NCI-H1436 treated with DMSO at 0.1 percent for 48 hours (cell line): ENCODE measurements at places on chromosomes 11 and 22.

GRCh38 chr11:83054904-83055380, 16.8 kb downstream of the RAB30 start:
- DNase-seq, result no peak

DNA sequence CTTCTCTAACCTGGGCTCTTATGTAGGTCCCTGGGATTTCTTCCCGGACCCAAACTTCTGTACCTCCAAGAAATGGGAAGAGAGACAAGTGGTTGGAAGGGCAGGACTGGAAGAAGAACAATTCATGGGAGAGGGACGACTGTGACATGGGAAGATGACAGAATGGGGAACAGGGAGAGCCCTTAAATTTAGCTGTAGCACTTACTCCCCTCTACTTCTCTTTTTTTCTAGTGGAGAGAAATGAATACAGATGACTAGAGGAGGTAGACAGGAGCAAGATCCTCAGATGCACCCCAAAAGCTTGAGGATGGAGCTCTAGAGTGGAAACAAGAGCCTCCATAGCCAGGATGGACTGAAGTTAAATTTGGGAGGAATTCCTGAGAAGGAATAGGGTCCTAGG, 2.3 kb downstream of the RHOG start:
- DNase-seq, result no peak

DNA sequence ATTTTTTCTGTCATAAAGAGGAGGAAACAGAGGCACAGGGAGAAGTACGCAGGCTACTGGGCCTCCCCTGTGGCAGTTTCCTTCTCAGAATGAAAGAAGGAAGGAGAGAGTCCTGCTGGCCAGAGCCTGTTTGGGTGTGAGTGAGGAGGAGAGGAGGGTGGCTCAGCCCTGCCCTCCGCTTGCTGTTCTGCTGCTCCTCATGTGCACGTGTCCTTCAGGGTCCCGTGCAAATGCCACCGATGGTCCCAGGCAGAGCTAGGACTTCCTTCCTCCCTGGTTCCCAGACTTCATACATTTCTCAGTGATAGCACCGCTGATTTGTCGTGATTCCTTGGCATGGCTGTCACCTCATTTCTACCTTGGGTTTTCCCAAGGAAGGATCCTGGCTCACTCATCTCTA, 88.7 kb downstream of the PKNOX2 start:
- DNase-seq, result no peak

DNA sequence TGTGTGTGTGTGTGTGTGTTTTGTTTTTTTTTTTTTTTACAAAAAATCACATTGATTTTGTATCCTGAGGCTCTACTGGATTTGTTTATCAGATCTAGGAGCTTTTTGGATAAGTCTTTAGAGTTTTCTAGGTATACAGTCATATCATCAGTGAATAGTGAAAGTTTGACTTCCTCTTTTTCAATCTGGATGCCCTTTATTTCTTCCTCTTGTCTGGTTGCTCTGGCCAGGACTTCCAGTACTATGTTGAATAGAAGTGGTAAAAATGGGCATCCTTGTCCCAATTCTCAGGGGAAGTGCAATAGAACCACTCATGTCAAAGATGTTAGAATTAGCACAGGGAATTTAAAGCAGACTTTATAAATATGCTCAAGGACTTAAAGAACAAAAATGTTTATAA, 32.6 kb upstream of the PRDM11 start:
- no peak for DNase-seq

DNA sequence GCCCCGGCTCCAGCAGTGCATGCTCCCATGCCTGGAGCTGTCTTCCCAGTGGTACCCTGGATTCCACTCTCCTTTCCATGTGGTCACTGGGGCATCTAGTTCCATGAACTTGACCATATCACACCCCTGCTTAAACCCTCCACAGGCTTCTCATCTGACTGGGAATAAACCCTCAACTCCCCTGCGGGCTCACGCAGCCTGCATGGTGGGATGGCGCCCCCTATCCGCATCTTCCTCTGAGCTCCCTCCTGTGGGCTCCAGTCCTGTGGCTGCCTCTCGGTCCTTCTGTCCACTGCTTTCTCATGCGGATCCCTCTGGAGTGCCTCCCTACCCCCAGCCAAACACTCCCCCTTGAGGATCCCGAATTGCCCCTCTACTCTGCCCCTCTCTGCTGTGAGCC, 41.4 kb upstream of the TTLL12 start:
- no peak for DNase-seq

DNA sequence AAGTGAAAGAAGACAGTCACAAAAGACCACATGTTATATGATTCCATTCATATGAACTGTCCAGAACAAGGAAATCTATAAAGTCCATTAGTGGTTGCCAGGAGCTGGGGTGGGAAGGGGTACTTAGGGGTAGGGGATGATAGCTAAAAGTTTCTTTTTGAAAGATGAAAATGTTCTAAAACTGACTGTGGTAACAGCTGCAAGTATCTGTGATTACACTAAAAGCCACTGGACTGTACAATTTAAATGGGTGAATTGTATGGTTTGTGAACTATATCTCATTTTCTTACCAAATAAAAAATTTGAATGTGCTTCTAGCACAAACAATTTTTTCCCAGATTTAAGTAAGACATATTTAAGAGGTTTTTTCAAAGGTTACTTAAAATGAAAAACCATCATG, 22.1 kb downstream of the CHKA start:
- DNase-seq, result no peak

DNA sequence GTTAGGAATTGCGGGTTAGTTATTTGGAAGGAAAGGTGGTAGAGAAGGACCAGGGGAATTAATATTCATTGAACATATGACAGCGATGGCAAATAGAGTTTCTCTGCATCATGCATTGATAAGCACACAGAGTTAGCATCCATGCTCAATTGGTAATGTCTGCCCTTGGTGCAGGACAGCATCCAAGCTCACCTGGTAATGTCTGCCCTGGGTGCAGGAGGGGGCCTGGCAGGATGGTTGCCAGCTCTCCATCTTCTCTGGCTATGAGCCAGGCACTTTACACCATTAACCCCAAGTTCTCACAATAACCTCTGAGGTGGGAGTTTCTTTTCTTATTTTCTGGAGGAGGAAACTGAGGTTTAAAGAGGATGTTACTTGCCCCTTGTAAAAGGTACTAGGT, 50.4 kb upstream of the RBFOX2 start:
- no peak for DNase-seq

DNA sequence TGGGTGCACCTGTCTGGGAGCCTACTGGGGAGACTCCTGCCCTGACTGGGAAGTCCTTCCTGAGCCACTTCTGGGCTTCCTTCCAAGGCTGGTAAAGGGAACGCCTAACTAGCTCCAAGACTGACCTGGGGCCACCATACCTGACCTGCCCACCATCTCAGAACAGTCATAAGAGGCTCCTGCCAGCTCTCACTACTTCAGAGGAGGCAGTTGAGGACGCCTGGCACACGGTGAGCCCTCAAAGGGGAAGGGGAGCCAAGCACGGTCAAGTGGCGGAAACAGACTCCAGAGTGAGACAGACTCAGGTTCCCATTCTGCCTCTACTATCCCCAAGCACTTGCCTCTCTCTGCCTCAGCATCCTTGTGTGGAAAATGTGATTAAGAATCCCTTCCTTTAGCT, 7.6 kb downstream of the MCAT start:
- no peak for DNase-seq

- no peak for DNase-seq
Observed at GRCh38 chr11:121059605-121060004, 35.7 kb downstream of the TBCEL start.

DNA sequence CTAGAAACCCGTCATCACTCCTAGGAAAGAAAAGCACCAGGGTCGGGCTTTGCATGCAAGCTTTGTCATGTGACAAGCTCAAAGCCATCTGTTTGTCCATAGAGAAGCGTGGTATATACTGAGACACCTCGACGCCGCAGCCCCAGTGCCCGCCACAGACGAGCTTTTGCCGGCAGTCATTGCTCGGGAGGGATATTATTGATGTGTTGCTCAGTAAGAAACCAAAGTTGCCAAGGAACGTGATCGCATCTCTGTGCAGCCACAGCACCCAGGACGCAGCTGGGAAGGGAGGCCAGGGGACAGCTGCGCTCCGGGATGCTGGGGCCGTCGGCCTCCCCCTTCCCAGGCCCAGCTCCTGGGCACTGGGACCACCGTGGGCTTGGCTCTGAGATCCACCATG, 89.5 kb upstream of the KCNQ1OT1 start:
- no peak for DNase-seq

GRCh38 chr11:121841487-121842191, 274.4 kb downstream of the BLID start:
- DNase-seq, result no peak

- DNase-seq, result no peak
Observed at GRCh38 chr22:25348391-25348790, 129.0 kb downstream of the CRYBB2 start.

DNA sequence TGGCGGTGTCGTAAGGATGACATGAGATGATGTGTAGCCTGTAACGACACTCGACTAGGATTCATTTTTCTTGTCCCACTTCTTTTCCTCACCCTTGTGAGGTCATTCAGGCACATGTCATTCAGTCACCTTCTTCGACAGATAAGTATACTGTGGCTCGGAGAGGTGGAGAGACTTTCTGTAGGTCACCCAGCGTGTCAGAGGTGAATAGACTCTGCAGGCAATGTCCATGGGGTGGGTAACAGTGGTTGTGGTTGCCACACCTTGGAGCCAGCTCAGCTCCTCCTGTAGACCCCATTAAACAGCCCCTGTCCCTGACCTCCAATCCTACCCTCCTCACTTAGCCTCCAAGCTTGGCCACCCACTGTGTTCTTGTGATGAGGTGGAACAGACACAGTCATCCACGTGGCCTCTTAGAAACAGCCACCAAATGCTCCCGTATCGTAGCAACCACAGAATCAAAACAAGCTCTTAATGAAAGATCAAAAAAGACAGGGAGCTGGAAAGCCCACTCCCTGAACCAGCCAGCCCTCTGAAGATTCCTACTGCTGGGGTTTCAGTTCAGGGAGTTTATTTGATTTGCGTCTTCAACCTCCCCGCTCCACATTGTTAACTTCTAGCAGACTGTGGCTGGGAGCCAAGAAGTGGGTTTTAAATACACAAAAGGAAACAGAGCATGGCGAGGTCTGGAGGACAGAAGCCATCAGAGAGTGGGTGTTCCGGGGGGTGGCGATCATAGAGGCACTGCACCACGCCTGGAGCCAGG, 89.0 kb upstream of the GRK3 start:
- DNase-seq, result peak; percentile 38

DNA sequence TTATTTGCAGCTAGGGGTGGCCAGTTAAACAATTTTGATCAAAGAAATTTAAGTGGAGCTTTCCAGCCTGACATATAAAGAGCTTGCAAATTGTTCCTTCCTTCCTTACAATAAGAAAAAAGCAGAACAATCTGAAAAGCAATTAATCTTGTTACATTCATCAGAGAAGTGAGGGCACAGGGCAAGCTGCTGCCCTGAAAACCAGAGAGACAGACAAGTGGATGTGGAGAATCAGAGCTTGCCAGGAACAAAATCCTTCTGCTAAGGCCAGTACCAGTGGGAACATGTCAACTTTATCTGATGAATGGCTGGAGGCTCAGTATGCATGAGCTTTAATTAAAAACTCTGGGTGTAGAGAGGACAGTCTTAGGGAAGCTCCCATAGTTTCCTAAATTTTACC, 8.8 kb downstream of the CCDC179 start:
- DNase-seq, result no peak

DNA sequence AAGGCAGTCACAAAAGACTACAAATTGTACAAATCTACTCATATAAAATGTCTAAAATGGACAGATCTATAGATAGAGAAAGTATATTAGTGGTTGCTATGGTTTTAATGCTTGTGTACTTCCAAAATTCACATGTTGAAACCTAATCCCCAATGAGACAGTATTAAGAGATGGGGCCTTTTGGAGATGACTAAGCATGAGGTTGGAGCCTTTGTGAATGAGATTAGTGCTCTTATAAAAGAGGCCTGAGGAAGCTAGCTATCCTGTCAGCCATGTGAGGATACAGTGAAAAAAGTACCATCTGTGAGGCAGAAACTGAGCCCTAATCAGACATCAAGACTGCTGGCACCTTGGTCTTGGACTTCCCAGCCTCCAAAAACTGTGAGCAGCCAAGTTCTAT, 82.6 kb downstream of the CYP2R1 start:
- no peak for DNase-seq

DNA sequence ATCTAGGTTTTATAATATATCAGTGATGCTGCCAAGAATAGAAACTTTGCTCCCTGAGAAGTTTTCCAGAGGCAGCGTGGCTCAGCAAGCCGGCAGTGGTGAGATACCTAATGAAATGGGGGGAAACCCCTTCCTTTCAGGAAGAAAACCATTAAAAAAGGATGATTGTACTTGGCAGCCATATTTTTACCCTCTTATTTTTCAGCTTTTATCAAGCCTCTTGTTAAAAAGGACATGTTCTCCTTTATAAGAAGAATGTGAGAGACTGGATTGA, 9.0 kb upstream of the ME3 start:
- DNase-seq, result no peak

- no peak for DNase-seq
Observed at GRCh38 chr11:127733552-127733951, 733.0 kb upstream of the KIRREL3 start.

- DNase-seq, result no peak
Observed at GRCh38 chr11:73186886-73187285, 31.2 kb upstream of the P2RY2 start.

DNA sequence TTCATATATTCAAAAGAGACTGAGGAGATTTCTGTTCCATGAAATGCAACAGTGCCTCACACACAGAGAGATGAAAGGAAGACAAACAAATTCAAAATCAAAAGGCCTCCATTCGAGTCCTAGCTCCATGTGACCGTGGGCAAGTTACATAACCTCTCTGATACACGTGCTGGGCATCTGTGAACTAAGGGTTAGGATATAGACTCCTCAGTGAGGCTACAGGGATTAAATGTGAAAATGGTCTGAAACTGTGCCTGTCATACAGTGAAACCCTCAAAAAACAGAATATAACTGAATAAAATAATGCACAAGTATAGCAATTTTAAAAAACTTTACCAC, 111.8 kb upstream of the MTMR2 start:
- DNase-seq, result no peak

DNA sequence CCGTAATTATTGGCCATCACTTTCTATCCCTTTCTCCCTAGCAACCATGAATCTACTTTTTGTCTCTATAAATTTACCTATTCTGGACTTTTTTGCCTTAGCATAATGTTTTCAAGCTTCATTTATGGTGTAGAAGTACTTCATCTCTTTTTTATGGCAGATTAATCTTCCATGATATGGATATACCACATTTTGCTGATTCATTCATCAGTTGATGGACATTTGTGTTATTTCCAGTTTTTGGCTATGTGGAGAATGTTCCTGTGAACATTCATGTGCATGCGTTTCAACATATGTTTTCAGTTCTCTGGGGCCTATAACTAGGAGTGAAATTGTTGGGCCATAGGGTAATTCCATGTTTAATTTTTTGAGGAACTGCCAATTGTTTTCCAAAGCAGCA, 12.8 kb downstream of the CAPN1 start:
- no peak for DNase-seq

GRCh38 chr11:46248289-46249102, 29.0 kb upstream of the CREB3L1 start:
- no peak for DNase-seq
